ENCODE measurements at places on chromosomes 4 and X.
A peak's percentile ranks its signal among the peaks of the same experiment; 100 is the strongest.

DNA sequence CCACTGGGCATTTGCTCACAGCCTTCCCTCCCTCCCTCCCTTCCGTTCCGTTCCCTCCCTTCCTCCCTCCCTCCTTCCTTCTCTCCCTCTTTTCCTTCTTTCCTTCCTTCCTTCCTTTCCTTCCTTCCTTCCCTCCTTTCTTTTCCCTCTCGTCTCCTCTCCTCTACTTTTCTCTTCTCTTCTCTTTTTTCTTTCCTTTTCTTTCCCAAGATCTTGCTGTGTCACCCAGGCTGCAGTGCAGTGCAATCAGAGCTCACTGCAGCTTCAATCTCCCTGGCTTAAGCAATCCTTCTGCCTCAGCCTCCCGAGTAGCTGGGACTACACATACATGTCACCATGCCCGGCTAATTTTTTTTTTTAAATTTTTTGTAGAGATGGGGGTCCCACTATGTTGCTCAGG is 26.7 kb upstream of the ING2 start:
- DNase-seq: no peak

GRCh38 chr4:115711575-115711974 is 598.2 kb upstream of the NDST4 start:
- peak; percentile 33 for DNase-seq

GRCh38 chrX:98480606-98481005 is 1596.9 kb downstream of the RPA4 start:
- DNase-seq: no peak

- no peak for DNase-seq
These were observed 179.5 kb downstream of the GABRB1 start for GRCh38 chr4:47210828-47211227.

DNA sequence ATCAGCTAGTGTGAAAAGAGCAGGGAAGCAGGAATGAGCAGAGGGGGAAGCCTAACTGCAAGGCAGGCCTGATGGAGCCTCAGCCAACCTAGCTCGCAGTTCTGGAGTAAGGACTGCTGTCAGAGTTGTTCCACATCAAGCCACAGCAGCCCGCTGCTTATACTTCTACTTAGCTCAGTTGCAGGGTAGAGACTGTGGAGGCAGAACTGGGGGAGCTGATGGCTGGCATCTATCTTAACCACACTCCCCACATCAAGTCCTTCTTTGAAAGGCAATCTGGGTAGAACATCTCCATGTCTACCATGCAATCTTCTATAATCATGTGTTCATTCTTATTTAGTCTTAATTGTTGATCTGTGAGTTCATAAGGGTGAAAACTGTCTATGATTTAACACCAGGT is 46.1 kb downstream of the DDX60 start:
- DNase-seq: no peak

- DNase-seq: no peak
These were observed 1677.3 kb upstream of the TENM3 start for GRCh38 chr4:180565856-180566431.

- DNase-seq: no peak
These were observed 142.4 kb upstream of the GLRA2 start for GRCh38 chrX:14386981-14387380.

GRCh38 chrX:15465896-15466651 is 27.1 kb downstream of the PIR start:
- no peak for DNase-seq

- DNase-seq: no peak
These were observed 190.5 kb downstream of the RRAGB start for GRCh38 chrX:55907968-55908607.

DNA sequence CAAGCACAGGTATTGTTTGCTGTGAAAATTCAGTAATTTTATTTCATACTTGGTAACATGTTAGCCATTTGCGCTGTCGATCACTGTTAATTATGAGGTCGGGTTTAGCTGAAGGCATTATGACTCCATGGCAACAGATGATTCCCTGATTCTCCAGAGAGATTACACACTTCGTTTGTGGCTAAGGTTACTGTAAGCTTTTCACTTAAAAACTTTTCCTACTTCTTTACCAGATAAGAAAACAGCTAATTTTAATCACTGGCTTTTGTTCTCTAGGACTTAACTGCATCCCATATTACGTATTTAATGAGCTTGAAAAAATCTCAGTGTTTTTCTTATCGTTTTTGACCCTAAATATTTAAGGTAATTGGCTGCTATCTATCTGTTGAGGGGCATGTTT is 2.1 kb downstream of the GSTCD start:
- peak; percentile 32 for DNase-seq

DNA sequence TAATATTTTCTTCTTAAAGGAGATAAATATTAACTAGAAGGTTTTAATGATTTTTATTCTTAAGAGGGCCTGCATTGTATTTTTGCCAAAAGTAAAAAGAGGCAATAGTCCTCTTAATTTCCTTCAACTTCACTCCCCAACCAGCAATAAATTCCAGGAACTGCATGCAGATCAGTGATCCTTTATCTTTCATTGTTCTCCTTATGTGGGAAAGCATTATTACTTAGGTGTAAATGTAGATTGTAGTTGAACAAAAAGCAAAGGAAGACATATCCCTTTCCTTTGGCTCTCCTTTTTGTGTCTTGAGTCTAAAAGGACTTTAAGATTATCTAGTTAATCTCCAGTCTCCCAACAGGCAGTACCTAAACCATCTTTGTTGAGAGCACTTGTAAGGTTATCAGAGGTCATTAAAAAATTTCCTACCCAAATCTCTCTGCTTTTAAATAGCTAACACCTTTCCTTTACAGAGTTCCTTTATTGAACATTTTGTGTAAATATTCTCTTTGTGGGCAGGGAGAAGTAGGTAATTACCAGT is 55.3 kb downstream of the RAPGEF2 start:
- DNase-seq: no peak

- no peak for DNase-seq
These were observed 170.4 kb downstream of the SMIM20 start for GRCh38 chr4:26084414-26084813.

DNA sequence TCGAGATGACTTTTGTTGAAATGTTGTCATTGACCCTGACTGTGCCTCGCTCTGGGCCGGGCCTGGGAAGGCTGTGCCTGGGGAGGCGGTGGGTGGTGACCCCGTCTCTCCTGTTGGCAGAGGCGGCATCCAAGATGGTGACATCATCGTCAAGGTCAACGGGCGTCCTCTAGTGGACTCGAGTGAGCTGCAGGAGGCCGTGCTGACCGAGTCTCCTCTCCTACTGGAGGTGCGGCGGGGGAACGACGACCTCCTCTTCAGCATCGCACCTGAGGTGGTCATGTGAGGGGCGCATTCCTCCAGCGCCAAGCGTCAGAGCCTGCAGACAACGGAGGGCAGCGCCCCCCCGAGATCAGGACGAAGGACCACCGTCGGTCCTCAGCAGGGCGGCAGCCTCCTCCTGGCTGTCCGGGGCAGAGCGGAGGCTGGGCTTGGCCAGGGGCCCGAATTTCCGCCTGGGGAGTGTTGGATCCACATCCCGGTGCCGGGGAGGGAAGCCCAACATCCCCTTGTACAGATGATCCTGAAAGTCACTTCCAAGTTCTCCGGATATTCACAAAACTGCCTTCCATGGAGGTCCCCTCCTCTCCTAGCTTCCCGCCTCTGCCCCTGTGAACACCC is 36.4 kb downstream of the HTRA3 start:
- no peak for DNase-seq

DNA sequence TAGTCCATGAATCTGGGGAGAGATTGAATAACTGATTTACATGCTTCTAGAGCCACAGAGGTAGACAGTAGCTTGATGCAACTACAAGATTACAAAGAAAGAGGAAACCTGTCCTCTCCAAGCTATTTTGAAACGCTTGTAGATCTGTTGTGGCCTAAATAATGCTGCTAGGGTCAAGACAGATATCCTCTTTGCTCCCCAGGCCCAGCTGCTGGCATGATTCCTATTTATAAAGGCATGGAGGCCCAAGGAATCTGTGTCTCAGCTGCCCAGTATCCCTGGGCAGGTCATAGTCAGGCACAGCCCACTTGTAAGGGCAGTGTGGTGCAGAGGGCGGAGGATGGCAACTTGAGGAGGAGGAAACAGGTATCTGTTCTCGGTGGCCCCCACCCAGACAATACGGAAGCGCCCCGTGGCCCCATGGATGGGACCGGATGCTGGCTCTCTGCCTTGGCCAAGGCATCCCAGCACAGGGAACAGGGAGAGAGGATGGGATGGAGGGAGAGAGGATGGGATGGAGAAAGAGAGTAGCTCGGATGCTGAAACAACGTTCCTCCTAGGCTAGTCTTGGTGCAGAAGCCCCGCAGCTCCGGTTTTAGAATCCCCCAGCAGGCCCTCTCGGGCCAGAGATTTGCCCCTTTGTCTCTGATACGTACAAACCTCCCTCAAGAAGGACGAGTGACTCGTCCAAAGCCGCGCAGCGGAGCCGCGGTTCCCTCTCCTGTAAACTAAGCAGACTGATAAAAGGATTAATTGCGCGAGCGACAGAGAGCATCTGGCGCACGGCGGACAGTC is 767 bp upstream of the SMIM20 start:
- no peak for DNase-seq

DNA sequence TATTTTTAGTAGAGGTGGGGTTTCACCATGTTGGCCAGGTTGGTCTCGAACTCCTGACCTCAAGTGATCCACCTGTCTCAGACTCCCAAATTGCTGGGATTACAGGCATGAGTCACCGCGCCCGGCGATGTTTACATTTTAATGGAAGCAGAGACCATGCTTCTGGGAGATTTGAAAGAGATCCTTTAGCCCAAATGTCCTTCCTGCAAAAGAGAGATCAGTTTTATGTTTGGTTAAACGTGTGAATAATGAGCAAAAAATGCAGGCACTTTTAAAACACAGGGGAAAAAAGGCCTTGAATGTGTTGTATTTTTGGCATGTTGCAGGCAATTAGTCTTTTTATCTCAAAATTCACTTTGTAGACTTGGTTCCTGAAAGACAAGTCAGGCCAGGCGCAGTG is 95.8 kb upstream of the ELOVL6 start:
- no peak for DNase-seq

DNA sequence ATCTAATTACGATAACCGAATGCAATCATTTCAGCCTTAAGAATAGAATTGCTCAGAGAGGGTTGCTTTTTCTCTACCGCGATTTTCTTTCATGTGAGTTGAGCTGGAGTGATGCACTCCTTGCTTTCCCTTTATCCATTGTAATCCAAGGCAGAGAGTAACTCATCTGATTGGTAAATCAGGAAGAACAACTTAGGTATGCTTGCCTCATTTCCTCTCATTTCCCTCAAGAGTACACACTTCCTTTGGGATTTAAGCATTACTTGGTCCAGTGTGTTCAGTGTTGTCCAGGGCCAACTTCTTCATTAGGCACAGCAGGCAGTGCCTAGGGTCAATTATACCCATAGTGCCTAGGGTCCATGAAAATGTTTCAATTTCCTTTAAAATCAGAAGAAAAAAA is 15.7 kb upstream of the N4BP2 start:
- no peak for DNase-seq

DNA sequence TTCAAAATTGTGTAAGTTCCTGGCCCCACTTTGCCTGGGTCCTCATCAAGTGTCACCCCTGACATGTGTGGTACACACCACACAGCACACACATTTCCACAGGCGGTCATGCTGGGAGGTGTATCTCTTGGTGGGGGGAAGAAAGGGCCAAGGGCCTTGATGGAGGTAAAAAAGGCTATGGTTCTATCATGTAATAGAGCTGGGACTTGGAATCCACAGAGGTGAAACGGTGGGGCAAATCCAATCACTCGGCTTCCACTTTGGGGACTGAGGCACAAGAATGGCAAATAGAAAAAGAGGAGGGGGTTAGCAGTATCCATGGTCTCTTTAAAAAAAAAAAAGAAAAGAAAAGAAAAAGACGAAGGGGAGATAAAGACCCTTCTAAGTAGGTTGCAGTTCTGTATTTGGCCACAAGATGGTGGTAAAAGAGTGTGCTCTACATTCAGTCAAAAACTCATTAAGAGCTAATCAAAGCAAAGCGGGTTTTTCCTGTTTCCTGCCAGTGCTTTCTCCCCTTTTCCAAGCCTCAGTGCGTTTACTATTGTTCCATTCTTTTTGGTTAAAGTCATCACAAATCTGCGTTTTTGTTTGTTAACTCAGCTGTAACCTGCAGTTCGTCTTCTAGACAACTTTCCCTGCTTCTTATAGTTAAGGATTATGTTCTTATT is 37.0 kb upstream of the ATP6AP2 start:
- DNase-seq: peak; percentile 59

DNA sequence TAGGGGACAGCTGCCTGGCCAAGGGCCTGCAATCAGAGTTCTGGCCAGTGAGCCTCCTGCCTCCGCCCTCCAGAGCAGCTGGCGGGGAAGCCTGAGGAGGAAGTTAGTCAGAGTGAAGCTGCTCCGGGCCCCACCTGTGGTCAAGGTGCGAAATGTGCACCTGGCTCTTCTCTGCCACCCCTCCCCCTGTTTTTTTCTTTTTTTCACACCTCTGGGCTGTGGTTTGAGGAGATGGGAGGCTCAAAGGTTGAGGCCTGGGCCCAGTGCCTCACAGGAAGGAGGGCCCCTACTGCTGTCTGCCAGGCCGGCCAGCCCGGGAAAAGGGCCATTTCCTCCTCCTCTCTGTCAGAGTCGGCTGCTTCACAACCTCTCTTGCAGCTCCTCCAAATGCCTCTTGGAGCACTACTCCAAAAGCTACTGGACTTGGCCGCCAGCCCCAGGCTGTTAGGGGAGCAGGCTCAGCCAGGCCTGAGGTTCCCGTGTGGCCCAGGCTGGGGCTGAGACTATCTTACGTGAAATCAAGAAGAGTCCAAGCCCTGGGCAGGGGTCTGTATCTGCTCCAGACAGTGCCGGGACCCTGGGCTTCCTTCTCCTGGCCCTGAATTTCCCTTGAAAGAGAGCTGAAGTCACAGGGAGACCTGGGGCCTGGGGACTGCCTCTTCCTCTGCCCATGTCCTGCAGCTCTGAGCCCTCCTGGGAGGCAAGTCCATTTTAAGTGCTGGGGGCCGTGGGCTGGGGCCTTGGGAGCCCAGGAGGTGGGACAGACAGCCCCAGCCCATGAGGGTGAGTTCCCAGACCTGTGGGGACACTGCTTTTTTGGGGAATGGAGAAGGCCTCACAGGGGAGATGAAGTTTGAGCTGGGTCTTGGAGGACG is 4.5 kb upstream of the CXCR3 start:
- peak; percentile 60 for DNase-seq

GRCh38 chr4:55330241-55330640 is 15.8 kb upstream of the SRD5A3 start:
- no peak for DNase-seq

- DNase-seq: no peak
These were observed 146.8 kb upstream of the IL1RAPL2 start for GRCh38 chrX:104419211-104419610.

- DNase-seq: no peak
These were observed 3.2 kb upstream of the UGT2B7 start for GRCh38 chr4:69092980-69093568.

- no peak for DNase-seq
These were observed 203.5 kb upstream of the TET2 start for GRCh38 chr4:104942990-104943743.

DNA sequence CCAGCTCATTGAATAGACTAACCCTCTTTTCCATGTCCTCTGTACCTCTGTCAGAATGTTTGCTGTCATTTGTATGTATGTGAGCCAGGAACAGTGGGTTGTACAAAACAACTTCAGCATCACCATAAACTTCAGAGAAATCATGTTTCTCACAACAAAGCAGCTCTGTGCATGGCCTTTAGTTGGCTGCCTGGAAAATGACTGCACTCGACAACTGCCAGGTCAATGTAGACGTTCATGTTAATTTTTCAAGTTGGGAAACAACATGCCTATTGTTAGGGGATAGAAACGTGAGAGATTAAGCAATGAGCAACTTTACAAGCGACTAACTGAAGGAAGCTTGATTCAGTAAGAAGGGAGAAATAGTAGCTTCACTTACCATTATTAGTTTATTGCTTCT is 17.9 kb upstream of the CXCL11 start:
- DNase-seq: no peak

Measured in RKO (cell line).